Skin of body (tissue), 3 donors: ENCODE measurements at places on chromosomes 16 and 17. TPM values are rescaled to one million over a fixed set of nuclear protein-coding genes. Genes with fewer than 3 reads are reported as not detected.

The CCL3 gene
- total RNA-seq = 7.9 TPM

The NR1D1 gene
- 3.6 TPM for total RNA-seq

The HES7 gene
- 0.10 TPM for total RNA-seq

DNA sequence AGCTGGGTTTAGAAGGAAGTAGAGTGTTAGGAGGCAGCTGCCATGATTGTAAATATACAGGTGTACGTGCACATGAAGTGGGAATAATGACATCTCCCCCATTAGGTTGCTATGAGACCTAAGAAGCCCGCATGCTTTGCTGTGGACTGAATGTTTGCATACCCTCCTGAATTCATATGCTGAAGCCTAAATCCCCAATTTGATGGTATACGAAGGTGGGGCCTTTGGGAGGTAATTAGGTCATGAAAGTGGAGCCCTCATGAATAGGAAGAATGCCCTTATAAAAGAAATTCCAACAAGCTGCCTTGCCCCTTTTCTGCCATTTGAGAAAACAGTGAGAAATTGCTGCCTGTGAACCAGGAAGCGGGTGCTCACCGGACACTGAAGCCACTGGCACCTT lies 44.0 kb downstream of the CCDC182 start:
- DNase-seq = no peak

The KIFC3 gene
- 21.3 TPM for total RNA-seq

- DNase-seq = no peak
Observed at GRCh38 chr17:3213587-3213986, 6.1 kb downstream of the OR1A1 start.

- DNase-seq = no peak
Observed at GRCh38 chr16:85603203-85603755, 9.8 kb upstream of the GSE1 start.

The IL32 gene
- total RNA-seq = 26.5 TPM

DNA sequence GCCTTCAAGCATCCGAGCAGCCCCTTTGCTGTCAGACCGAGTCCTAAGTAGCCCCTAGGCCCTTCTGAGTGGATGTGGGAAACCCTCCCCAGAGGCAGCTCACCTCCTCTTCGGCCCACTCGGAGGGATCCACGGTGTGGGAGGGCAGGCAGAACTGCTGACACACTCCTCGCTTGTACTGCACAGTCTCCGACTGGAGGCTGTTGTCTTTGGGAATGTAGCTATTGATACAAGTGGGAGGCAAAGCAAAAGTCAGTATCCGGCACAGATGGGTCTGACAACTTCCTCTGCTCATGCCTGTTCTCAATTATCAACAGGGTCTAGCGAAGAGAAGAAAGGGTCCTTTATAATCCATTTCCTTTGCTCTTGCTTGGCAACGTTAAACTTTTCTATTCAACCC lies 25.9 kb upstream of the FOXJ1 start:
- no peak for DNase-seq

DNA sequence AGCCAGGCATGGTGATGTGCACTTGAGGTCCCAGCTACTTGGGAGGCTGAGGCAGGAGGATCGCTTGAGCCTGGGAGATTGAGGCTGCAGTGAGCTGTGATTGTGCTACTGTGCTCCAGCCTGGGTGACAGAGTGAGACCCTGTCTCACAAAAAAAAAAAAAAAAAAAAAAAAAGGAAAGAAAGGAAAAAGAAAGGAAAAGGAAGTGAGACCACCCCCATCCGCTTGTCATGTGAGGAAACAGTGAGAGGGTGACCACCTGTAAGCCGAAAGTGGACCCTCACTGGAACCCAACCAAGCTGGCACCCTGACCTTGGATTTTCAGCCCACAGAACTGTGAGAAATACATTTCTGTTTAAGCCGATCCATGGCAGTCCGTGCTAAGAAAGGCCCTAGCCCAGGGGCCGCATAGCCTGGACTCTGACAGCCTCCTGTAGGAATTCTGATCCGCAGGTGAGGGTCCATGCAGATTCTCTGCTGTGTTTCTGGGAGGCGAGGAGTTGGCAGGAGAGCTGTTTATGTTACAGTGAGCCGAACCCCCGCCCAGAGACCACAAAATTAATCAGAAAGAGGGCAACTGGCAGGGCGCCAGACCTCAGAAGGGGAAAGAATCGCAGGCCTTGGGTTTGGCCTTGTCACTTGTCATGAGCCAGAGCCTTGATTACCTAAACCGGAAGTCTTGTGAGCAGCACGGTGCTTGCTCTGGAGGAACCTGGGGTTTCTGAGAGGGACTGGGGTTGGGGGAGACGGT lies 945 bp downstream of the SGSH start:
- no peak for DNase-seq

The DNAAF8 gene
- 0.59 TPM for total RNA-seq

The SLFN13 gene
- total RNA-seq = 3.6 TPM

The TRPV3 gene
- 13.5 TPM for total RNA-seq

The BTBD17 gene
- total RNA-seq = not detected

GRCh38 chr16:53817117-53817755 lies 113.3 kb downstream of the FTO start:
- DNase-seq = no peak

DNA sequence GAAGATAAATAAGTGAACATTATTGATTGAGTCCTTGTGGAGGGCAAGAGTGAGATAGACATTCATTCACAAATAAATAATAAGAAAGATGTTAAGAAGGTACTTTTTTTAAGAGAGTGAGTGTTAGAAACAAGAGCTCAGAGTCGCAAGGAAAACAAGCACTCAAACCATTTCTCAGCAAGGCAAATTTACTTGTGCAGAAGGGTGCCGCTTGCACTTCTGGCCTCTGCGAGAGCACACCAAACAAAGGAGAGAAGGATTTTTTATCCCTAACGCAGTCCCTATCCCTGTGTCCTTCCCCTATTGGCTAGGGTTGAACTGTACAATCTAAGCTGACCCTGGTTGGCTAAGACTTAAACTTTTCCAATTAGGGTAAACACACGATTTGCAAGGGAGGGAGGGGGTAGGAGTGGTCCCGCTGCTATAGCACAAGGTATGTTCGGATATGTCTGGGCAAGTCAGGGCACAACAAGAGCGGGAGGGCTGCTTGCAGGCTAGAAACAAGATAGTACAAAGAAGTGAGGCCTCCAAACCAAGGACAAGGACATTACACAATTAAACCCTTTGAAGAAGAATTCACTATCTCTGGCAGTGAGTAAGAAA lies 156.2 kb downstream of the PPM1E start:
- no peak for DNase-seq

DNA sequence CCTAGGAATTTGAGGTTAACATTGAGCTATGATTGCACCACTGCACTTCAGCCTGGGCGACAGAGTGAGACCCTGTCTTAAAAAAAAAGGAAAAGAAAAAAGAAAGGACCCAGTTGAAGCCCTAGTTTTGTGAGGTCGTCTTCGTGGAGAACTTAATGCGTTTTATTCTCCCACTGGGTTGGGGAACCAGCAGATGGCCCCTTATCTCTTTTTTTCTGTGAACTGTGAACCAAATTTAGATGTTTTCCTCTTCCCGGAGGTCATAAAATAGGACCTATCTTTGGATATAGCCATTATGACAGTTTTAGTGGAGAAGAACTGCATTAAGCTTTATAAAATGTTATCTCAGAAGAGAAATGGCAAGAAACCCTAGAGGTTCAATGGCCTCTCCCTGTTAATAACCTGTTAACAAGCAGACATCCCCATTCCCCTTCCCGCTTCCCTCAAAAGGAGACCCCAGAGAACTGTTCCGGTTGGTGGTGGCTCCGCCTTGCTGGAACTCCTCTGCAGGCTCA lies 23.5 kb downstream of the KIAA0513 start:
- DNase-seq = no peak

- DNase-seq = peak; percentile 32
Observed at GRCh38 chr17:28953444-28954118, 2.3 kb upstream of the PHF12 start.

DNA sequence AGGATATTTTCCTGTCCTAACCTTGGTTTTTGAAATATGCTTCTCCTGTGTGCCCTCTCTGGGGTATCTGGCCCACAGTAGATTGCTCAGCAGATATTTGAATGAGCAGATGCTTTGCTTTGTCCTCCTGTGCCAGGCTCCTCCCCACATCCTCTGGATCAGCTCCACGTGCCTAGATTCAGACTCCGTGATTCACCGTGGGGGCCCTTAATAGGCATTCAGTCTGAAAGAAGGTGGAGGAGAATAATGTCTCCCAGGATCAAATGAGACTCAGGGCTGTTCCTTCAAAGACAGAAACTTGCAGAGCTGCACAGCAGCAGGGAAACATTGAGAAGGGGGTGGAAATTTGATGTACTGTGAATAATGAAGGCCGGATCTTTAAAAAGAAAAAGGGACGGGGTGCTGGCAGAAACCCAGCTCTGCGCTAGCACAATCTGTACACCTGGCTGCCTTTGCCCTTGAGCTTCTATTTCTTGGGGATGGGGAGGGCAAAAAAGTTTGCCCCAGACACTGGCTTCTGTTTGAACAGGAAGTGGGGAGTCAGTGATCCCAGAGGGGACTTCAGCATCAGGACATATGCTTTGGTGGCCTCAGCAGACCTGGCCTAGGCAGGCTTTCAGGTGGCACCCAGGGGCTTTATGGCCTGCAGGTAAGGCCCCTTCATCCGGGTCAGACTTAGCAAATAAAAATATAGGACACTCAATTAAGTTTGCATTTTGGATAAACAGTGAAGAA lies 15.9 kb upstream of the SLC12A3 start:
- DNase-seq = no peak

DNA sequence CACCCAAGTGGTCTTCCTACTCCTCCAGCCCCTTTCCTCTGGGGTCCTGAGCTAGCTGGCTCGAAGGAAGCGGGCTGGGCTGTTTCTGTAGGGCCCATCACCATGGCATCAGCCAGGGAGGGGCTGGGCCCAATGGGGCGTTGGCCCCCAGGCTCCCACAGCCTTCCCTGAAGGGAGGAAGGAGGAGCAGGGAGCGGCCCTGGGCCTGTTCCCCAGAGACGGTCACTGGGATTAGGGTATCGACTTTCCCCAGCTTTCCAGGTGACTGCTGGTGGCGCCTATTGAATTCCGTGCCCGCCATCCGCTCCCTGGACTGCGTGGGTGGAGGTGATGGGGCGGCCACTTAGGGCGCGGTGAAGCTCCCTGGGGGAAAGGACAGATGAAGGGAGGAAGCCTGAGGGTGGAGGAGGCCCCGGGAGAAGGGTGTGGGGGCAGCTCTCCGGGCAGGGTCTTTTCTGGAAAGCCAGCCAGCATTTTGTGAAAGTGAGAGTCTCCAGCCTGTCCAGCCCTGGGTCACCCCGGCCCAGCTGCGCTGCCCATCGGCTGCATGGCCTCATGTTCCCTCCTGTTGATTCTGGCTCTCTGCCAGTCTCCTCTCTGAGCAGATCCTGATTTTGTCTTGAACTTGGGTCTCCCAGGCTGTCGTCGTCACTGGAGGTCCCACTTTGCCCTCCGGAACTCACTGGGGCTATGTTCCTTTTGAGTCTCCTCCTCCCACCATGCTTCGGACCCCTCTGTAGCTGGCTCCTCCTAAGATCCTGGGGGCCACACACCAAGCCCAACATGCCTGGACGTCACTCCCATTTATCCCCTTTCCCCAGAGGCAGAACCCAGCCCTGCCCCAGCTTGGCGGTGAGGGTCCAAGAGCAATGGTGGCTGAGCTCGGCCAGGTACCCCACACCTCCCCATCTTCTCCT lies 9.8 kb downstream of the NHERF1 start:
- DNase-seq = no peak

The ATAD5 gene
- total RNA-seq = 5.1 TPM

DNA sequence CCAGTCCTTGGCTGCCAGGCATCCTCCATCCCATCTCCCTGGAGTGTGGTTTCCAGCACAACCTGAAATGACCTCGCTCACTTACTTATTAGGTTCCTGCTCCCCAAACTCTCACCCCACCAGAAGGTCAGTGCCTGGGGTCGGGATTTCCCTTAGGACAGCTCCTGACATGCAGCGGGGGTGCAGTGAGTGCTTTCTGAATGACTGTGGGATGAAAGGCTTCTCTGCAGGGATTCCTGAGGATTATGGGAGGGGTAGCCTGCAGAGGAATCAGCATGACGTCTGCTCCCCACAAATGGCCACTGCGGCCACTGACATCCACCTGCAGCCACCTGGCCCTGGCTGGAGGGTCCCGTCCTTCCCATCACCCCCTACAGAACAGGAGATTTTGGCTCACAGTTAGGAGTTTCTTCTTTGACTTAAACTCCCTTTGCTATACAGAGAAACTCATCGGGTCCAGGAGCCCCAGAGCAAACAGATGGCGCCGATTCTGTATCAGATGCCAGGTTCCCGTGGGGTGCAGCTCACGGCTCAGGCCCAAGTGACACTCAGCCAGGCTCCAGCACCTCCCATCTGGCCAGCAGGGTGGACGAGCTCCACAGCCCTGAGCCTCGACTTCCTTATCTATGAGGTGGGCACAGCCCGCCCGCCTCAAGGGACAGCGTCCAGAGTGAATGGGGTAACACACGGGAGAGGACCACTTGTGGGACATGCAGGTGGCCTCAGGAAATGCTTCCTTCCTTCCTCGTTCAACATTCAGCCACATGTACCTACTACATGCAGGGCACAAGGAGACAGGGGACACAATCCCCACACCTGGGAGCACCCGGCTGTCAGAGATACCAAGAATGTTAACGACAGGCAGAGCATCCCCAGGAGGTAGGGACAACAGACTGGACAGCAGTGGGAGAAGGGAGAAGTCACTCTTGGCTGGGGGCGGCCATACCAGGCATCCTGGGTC lies 69.8 kb downstream of the RMI2 start:
- DNase-seq = no peak

The CES5A gene
- total RNA-seq = not detected

DNA sequence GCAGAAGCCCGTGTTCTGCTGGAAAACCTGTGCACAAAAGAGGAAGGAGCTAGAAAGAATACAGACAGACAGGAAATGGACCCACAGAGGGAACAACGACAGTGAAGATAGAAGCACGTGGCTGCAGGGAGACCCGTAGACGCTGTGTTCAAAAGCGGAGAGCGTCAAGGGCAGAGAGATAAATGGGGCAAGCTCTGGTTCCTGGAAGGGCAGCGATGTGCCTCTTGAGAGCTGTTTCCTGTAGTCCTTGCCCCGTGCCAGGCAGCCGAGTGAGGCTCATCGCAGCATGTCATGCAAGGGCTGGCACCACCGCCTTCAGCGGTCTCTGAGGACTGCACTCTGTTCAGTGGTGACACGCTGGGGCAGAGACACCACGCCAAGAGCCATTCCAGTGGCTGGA lies 43.6 kb upstream of the CACNG5 start:
- DNase-seq = no peak

The ANKFN1 gene
- total RNA-seq = 5.5 TPM
